ENCODE measurements at places on chromosomes 2 and 18.

DNA sequence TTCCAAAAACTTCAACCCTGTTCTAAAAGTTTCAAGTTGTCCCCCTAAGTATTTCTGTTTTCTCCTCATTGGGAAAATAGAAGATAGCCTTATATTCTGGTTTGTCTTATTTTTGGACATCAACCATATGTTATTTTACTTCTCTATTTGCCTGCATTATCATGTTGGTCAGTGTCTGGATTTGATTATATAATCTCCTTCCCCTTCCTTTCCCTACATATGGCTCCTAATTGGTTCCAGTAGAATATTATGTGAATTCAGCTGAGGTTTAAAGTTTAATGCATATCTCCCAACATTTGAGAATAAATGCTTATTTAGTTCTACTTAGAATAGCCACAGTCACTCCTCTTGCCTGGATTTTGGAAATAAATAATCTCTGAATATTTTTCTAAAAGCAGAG, 66.9 kb downstream of the OXER1 start:
- no peak for DNase-seq

DNA sequence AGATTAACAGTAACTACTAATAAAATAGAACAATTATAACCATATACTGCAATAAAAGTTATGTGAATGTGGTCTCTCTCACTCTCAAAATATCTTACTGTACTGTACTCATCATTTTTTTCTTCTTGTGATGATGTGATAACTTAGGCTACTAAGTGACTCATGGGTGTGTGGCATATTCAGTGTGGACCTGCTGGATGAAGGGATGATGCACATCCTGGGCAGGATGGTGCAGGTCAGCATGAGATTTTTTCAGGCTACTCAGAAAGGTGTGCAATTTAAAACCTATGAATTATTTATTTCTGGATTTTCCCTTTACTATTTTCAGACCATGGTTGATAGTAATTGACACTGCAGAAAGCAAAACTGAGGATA, 90.7 kb downstream of the NCKAP5 start:
- DNase-seq = no peak

DNA sequence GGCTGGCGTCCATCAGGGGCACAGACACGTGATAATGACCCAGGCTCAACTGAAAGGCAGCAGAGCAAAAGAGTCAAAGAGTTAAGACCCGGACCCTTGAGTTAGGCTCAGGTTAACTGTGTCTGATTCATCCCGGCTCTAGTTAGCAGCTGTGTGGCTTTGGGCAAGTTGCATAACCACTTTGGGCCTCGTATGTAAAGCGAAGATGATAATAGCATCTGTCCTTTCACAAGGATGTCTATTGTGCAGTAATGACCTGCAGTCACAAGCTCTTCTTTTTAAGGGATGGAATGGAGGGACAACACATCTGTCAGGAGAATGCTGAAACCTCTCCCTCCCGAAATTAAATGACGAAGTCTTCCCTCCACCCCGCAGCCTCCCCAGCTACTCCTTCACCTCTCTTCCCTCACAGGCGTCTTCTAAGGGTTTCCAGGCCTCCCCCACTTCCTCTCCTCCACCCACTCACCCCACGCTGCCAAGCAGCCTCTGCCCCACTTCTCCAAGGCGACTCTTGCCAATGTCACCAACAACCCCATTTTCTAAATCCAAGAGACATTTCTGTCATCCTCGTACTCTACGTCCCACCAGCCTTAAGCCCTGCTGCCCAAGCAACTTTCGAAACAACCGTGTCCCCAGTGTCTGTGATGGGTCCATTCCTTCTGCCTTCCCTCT, 135.1 kb upstream of the ID2 start:
- DNase-seq = no peak

GRCh38 chr2:145807554-145807953, 1287.6 kb upstream of the ZEB2 start:
- no peak for DNase-seq

- DNase-seq = no peak
Observed at GRCh38 chr18:79971211-79971952, 6.9 kb downstream of the HSBP1L1 start.

DNA sequence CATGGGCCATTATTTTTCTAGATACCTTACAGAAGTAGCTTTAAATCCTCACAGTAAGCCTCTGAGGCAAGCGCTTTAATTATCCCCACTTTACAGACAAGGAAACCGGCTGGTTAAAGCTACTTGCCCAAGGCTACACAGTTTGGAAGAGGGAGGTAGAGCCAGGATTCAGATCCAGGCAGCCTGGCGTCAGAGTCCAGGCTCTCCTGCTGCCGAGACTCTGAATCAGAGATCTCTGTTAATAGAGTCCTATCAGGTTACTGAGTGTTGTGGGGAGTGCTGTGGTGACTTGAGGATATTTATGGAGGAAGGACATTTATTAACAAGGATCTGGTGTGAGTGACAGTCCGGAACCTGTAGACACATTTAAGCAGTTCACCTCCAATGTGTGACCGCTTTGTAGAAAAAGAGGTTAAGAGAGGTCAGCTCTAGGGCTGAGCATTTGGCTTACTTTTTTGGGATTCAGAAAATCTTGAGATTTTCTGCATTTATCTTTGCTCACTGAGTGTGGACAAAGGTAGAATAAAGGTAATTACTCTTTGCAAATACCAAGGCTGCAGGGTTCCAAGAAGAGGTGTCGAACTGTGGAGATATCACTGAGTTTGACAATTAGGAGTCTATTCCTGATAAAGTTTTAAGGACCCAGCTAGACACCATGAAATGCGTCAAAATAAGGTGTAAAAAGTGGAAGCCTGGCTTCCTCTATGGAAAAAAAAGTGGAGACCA, 1.6 kb upstream of the CEP192 start:
- no peak for DNase-seq

DNA sequence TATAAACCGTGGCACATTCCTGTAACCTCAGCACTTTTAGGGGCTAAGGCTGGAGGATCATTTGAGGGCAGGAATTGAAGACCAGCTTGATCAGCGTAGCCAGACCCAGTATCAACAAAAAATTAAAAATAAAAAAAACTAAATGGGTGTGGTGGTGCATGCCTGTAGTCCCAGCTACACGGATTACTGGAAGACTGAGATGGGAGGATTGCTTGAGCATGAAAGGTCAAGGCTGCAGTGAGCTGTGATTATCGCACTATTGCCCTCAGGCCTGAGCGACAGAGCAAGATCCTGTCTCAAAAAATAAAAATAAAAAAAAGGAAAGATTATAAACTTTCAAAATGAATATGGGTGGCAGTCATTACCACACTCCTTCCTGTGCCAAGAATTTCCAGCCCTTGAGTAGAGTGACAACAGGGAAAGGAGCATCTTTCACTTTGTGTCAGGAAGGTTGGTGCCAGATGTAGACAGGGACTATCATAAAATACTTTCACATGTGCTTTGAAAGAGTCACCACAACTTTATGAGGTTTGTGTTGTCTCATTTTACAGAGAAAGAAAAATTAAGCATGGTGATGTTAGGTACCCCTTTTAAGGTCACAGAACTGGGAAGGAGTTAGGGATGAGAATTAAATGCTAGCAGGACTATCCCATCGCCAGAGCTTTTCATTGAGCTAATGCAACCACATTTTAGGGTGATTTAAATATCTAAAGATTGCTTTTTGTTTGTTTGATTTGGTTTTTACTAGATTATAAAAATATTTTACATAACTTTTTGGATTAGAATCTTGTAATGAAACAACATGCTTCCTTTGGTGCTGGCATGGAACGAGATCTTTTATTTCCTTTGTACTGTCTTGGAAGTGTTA, 1617.4 kb upstream of the ACVR2A start:
- no peak for DNase-seq

- no peak for DNase-seq
Observed at GRCh38 chr2:208039376-208040110, 14.2 kb upstream of the PLEKHM3 start.

- DNase-seq = no peak
Observed at GRCh38 chr18:41324934-41325333, 630.1 kb upstream of the PIK3C3 start.

DNA sequence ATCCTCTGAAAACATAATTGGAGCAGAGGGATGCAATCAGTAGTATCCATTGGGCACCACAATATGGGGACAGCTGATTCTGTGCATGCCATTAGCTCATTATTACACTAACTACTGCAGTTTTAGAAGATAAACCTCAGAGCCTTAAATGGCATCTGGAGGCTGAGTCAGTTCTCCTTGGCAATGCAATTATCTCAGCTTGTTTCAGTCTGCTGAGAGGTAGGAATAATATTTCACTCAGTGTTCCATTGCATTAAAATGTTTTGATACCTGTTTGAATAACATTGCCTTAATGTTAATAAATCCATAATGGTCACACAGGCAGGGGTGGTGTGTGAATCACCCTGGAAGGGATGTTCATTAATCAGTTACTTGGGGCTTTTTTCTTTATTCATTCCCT, 309.6 kb downstream of the LRRTM1 start:
- DNase-seq = no peak

DNA sequence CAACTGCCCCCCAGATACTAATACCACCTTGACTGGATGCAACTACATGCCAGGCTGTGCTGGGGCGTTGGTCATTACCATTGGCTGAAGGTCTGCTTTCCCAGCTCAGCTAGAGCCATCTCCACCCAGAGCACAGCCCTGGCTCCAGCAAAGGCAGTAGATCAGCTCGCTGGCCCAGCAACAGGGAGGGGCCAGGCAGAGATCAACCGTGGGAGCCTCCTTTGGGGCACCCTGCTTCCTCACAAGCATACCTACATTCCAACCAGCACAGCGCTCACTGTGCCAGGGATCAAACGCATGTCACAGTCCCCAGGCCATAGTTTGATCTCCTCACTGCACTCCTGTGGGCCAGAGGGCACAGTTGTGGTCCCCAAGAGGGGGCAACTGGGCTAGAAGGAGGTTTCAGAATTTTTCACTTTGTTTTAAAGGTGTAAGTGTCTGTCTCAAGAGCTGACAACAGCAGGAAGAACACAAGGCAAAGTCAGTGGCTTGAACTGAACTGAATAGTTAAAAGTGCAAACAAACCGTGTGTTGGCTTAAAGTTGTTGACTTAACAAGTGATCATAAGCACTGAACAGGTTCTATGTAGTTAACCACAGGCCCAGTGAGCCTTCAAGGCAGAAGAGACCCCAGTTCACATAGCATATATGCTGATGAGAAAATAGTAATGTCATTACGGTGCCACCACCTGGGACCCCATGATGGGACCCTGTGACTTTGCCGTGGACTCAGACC, 70.1 kb upstream of the BZW1 start:
- DNase-seq = no peak
